T-helper 2 cell treated with Interferon-gamma antibody and Interleukin-4, amounts not matched to agents 5 μg/mL and 100 μg/mL, for 36 hours (primary cell): ENCODE measurements at places on chromosomes 16 and 17.

DNA sequence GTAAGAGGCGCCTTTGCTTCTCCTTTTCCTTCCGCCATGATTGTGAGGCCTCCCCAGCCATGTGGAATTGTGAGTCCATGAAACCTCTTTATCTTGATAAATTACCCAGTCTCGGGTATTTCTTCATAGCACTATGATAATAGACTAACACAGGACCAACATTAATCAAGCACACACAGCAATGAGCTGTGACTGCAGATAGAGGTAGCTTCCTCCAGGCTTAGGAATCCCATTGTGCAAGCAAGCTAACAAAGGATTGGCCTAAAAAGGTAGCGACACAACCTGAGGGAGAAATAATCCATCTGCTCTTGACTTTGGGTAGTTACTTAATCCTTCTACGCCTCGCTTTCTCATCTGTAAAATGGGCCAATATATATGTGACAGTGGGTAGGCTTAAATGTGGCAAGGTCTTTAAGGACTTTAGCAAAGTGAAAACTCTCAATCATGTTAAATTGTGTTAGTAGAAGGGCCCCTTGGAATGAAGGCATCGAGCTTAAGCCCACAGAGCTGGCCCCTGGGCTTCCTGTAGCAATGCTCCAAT is 393.6 kb downstream of the SOX9 start:
- no peaks in the 10 kb centered on the region for H3K36me3 ChIP-seq
- no peaks in the 10 kb centered on the region for H3K4me1 ChIP-seq
- no peak overlapping the region for H3K4me3 ChIP-seq
- DNase-seq = no peak
- no peaks in the 10 kb centered on the region for H3K27me3 ChIP-seq

GRCh38 chr16:50967827-50968612 is 183.1 kb downstream of the SALL1 start:
- H3K36me3 ChIP-seq = no peaks in the 10 kb centered on the region
- H3K4me1 ChIP-seq = no peaks in the 10 kb centered on the region
- no peak overlapping the region for H3K27ac ChIP-seq

DNA sequence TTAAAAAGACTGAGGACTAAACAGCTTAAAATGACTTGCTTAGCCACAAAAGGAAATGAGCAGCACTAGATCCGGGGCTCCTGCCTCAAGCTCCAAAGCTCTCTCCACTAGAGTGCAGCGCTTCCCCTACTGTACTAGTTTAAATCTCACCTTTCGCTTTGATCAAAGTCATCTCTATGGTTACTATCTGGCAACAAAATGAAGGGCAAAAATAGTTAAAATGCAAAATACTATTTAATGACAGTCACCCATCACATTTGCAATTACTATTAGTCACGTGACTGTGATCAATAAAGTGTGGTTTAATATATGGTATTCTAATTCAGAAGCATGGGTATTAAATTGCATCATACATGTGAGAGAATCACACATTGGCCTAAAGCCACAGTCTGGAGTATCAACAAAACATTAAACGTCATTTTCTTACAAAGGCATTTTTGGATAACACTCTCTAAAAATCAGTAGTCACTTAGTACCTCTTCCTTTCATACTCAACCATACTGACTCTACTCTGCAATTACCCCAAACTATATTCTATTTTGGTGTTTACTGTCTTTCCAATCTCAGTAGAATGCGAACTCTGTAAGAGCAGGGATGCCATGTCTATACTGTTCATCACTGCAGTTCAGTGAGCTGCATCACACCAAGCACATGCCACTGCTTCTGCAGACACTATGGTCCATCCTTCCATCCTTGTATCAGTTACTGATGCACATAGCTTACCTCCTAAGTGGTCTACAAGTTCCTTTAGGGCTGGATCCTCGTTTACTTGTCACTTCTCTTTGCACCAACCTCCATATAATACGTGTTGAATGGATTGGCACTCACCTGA is 6.2 kb downstream of the PSMD12 start:
- H3K4me1 ChIP-seq = peaks cover 46% of the 10 kb centered on the region
- H3K27me3 ChIP-seq = no peaks in the 10 kb centered on the region
- H3K36me3 ChIP-seq = peaks cover 58% of the 10 kb centered on the region
- peak; percentile 30 for DNase-seq
- H3K4me3 ChIP-seq = peak overlapping the region; percentile 55

DNA sequence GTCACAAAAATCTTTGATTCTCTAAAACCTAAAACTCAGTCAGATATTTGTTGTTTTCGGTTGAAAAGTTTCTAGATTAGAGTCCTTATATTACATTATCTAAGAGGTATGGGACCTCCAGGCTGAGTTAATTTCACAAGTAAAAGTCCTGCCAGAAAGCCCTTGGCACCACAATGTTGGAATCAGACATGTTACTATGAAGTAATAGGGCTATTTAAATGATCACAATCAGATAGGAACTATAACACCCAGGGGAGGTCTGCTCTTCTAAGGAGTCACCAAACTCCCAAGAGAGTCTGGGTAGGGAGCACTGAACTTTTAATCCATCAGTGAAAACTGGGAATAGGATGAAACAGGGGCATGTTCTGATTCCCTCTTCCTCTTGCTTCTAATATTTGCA is 54.2 kb downstream of the WIPI1 start:
- peaks cover 22% of the 10 kb centered on the region for H3K4me1 ChIP-seq
- peaks cover 49% of the 10 kb centered on the region for H3K36me3 ChIP-seq
- no peak for DNase-seq
- H3K4me3 ChIP-seq = no peak overlapping the region
- H3K27me3 ChIP-seq = no peaks in the 10 kb centered on the region
- no peak overlapping the region for H3K27ac ChIP-seq

GRCh38 chr16:23608194-23608593 is 12.1 kb upstream of the NDUFAB1 start:
- no peaks in the 10 kb centered on the region for H3K27me3 ChIP-seq
- H3K4me3 ChIP-seq = no peak overlapping the region

DNA sequence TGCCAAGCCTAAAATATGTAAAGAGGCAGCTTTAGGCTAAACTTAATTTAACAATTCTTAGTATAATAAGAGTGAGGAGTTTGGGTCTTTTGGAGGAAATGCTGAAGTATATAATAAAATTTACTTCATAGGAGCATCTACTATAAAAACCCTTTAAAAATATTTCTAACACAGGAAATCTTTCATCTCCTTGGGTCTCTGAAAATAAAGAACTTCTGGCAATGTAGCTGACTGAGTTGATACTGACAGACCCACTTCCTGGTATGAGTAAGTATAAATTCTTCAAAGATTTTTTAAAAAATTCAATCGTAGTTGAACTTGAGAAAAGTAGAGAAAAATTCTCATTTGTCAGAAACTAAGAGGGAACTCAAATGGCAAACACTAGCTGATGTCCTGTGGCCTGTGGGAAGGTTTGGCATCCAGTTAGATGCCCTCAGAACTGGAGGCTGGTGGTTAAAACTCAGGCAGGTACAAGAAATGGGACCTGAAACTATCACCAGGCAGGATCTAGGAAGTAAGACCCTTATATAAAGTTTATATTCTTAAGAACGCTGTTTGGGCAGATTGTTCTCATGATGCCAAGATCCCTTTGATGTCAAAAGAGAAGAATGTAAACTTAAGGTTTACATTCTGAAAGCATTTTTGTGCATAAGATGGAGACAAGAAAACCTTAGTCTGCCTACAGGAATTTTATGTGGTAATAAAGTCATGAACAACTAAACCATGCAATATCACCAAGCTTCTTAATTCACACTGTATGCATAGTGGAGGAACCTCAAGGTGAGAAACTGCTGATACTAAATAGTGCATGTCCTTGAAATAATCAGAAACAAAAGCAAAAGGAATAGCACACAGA is 6.2 kb downstream of the KRTAP4-6 start:
- H3K4me1 ChIP-seq = no peaks in the 10 kb centered on the region
- no peak overlapping the region for H3K27ac ChIP-seq
- H3K36me3 ChIP-seq = no peaks in the 10 kb centered on the region
- H3K27me3 ChIP-seq = no peaks in the 10 kb centered on the region
- H3K4me3 ChIP-seq = no peak overlapping the region

GRCh38 chr16:53631236-53632025 is 72.2 kb downstream of the RPGRIP1L start:
- H3K36me3 ChIP-seq = no peaks in the 10 kb centered on the region
- no peak overlapping the region for H3K4me3 ChIP-seq
- no peaks in the 10 kb centered on the region for H3K27me3 ChIP-seq
- no peak overlapping the region for H3K27ac ChIP-seq

DNA sequence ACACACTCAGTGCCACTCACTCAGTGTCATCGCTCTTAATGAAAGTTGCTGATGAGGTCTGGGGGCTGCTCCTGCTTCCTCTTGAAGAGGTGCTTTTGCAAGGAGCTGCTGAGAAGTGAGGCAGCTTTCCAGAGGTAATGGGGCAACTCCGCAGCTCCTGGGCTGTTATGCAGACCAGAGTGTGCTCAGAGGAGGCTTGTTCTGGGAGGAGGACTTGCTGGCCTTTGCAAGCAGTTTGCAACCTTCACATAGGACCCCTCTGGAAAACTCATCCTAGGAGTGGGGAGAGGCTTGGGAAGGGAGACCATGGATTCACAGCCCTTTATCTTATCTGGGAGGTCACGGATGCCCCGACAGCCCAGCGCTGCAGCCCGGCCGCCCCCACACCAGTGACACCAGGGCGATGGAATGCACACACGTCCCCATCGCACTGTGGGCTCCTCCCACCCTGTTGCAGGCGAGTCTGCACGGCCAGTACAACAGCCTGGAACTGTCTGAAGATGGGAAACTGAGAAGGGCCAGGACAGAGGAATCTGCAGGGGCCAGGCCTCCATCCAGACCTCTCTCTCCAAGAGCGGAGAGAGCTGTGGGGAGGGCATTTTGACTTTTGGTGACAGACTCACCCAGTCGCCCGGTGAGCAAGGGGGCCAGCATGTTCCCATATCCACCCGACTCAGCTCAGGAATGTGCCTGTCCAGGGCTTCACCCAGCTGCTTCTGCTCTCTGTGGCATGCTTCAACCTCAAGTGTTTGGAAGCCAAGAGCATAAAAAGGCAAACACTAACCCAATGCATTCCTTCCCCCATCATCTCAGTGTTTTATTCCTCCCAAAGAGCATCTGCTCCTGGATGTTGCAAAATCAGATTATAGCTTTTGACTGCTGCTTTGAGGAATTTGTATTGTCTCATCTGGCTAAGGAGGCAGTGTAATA is 78.6 kb upstream of the ZNF469 start:
- no peaks in the 10 kb centered on the region for H3K4me1 ChIP-seq
- no peaks in the 10 kb centered on the region for H3K36me3 ChIP-seq
- DNase-seq = no peak
- no peaks in the 10 kb centered on the region for H3K27me3 ChIP-seq
- H3K27ac ChIP-seq = no peak overlapping the region

DNA sequence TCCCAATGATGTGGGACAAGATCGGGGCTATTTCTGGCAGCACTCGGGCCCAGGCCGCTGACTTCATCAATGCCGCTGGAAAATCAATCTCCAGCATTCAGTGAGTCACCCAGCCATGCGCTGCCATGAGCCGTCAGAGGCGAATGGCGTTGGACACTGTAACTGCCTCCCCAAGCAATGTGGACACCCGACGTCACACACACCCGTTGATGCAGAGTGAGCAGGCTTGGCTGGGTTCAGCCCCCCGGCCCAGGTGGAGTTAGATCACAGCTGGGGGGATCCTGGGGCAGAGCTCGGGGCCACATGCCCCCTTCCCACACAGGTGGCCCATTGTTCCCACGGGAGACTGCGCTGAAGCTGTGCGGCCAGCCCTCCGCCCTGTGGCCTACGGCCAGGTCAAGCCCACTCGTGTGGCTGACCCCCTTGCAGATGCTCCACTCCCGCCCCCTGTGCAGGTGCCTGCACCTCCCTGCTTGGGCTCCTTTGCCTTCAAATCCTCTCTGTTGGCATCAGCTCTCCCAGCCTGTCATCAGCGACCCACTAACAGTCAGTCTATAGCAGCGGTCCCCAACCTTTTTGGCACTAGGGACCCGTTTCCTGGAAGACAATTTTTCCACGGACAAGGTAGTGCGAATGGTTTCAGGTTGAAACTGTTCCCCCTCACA is 89.9 kb downstream of the TBC1D16 start:
- no peak overlapping the region for H3K4me3 ChIP-seq

DNA sequence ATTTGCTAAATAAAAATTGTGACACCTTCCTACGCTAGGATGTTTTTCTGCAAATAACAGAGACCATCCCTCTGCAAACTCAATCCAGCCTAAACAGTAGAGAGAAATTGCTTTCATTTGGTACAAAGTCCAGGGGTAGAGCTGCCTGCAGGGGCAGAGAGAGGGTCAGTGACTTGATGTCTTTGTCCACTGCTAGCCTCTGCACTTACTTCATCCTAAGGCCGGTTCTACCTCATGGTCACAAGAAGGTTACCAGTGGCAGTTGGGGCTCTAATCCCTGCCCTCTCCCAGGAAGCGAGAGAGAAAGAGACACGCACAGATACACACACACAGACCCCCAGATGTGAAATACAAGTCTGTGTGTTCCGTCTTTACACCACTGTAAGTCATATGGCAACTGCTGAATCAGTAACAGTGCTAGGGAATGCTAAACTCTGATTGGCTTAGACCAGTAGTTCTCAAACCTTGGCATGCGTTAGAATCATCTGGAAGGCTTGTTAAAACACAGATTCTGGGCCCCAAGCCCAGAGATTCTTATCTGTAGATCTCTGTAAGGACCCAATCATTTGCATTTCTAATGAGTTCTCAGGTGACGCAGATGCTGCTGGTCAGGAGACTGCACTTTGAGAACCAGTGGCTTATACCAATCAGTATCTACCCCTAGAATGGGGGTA is 13.1 kb upstream of the LPCAT2 start:
- H3K4me3 ChIP-seq = no peak overlapping the region
- no peak for DNase-seq
- H3K4me1 ChIP-seq = peaks cover 31% of the 10 kb centered on the region
- peaks cover 7% of the 10 kb centered on the region for H3K27me3 ChIP-seq
- H3K36me3 ChIP-seq = no peaks in the 10 kb centered on the region

DNA sequence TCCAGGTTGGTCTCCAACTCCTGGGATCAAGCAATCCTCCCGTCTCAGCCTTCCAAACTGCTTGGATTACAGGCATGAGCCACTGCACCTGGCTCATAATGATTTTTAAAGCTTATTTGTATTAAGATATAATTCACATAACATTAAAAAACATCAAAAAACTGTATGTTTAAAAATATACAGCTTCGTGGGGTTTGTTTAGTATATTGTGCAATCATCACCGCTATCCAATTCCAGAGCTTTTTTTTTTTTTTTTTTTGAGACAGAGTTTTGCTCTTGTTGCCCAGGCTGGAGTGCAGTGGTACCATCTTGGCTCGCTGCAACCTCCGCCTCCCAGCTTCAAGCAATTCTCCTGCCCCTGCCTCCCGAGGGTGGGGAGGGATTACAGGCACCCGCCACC is 11.0 kb upstream of the SLC25A19 start:
- no peaks in the 10 kb centered on the region for H3K27me3 ChIP-seq
- H3K4me3 ChIP-seq = no peak overlapping the region
- H3K36me3 ChIP-seq = peaks cover 3% of the 10 kb centered on the region
- H3K4me1 ChIP-seq = peaks cover 18% of the 10 kb centered on the region

- H3K4me3 ChIP-seq = no peak overlapping the region
- H3K36me3 ChIP-seq = peaks cover 13% of the 10 kb centered on the region
- no peak for DNase-seq
- H3K27me3 ChIP-seq = no peaks in the 10 kb centered on the region
Observed at GRCh38 chr17:66420961-66421371, 118.6 kb downstream of the PRKCA start.
